NCI-H187 treated with DMSO at 0.1 percent for 48 hours (cell line): ENCODE measurements at places on chromosomes 7 and 10.

- no peak for DNase-seq
These were observed 54.0 kb upstream of the TMEM229A start for GRCh38 chr7:124086843-124087242.

DNA sequence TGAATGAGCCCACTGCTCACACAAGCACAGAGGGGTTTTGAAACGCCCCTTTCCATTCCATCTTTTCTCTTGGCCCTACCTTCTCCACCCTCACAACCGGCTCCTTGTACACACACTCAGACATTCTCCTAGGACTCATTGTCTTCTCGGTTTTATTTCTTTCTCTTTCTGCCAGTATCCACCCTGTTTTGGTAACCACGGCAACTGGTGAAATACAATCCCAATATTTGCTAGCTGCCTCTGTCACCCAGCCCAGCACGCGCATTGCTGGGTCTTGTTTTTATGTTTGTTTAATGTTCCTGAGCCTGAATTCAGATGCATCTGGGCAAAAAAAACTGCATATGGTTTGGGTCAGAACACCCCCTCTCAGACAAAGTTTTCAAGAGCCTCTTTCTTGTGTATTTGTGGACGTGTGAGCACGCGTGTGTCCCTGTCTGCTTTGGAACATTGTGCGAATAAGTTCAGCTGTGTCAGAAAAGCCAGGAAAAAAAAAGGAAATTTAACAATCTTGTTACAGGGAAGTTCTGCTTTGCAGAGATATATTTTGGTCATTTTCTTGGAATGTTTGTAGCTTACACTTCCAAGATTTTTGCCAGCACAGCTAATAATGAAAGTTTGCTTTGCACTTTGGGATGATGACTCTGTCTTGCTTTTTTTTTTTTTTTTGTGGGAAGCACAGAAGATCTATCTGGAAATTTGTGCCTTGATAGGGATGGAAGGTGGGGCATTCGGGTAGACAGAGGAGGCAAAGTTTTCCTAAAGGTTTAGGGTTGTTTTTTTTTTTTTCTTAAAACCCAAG, 225.9 kb downstream of the TRIL start:
- no peak for DNase-seq

DNA sequence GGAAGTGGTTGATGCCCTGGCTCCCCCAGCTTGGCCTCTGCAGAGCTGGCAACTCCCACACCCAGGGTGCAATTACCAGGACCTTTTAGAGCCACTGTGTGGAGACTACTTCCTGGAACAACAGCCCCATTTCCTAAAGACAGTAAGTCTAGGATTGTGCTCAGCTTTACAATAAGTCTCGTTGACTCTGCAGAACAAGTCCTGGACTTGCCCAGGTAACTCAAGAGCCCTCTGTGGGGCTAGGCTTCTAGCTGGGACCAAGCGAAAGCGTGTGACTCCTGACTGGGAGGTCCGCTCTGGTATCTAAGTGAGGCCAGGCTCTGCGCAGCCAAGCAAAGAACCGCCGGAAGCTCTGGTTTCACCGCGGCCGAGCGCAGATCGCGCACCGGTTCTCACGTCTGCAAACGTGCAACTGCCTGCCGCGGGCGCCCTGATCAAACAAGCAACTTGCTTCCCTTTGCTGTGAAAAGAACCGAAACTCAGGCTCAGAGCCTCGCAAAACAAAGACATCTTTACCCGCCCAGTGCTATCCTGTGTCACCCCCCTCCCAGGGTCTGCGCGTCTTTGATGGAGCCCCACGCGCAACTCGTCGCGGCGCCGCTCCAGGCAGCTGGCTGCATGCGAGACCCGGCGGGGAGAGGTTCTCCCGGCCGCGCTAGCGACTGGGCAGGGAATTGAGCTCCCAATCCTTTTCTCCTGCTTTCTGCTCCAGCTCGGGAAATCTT, 4.4 kb upstream of the PDLIM1 start:
- DNase-seq: peak; percentile 4

DNA sequence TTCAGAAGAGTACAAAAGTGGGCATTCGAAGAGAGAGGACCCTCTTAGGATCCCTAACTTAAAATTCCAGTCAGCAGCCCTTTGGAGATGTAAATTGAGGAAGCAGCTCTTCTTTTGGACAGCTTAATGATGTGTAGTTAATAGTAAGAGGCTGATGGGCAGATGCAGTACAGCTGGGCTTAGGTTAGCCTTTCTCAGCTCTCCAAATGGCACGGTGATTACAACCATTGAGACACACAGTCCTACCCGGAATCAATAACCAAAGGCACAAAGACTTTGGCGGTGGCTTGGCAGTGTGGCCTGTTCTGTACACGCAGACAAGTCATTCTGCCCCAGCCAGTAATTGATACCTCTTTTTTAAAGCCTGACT, 26.8 kb downstream of the GAD2 start:
- DNase-seq: no peak

GRCh38 chr10:24440817-24441797, 232.2 kb downstream of the KIAA1217 start:
- DNase-seq: no peak

DNA sequence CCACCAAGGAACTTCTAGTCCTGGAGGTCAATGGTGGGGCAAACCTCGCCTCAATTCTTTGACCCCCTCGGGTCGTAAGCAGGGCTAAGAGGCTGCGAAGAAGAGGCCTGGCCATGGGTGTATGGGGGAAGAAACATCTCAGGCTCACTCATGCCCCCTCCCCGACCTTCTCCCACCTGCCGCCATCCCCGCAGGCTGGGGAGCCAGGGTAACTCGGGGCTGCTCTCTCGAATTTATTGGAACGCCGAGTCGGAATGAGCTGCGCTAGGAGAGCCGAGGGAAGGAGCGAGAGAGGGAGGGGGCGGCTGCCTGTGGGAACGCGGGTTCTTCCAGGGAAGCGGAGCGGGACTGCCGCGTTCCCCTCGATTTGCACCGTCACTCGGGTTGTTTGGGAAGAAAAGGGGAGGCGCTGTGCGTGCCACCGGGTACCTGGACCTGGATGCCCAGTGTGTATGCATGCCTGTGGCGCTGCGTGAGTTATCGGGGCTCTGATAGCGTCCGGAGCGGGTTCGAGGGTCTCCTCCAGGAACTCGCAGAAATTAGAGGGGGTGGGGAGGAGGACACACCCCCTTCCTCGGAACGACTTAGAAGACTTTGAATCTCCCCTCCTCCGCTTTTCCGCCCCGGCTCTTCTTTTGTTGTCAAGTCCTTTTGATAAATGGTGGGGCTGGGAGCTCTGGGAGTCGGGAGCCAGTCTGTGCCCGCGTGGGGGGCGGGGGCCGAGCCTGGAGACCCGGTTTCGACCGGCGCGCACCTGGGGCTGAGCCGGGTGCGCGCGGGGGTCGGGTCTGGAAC, 1.8 kb upstream of the ZNF503 start:
- no peak for DNase-seq
